T-helper 9 cell (primary cell): ENCODE measurements at places on chromosomes 7 and 10.

DNA sequence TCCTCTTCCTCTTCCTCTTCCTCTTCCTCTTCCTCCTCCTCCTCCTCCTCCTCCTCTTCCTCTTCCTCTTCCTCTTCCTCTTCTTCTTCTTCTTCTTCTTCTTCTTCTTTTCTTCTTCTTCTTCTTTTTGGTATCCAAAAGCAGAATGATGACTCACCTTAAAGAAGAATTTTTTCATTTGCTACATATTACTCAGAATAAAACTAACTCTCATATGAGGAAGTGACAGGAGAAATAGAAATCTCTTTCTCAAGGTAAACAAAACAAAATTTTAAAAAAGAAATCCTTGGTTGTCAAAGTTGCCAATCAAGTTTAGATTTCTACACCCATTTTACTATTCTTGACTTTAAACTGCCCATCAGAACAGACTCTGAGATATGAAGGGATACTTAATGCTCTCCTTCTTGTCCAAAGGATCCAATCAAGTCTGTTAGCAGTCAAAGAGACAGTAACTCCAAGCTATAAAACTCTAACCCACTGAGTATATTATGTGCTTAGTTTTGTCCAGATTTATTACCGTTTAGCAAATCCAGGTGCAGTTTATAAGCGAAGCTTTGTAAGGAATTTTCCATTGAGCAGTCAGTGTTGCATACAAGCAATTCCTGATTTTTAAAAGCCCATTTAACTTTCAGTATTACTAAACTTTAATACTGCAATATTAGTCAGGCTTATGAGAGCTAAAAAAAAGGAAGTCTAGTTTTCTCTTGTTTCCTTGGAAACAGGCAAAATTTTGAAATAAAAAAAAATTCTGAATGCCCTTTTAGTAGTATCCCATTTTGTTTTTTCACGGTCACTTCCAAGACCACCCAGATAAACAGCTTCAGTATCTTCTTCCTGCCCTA is 43.1 kb upstream of the SNX13 start:
- DNase-seq = no peak

DNA sequence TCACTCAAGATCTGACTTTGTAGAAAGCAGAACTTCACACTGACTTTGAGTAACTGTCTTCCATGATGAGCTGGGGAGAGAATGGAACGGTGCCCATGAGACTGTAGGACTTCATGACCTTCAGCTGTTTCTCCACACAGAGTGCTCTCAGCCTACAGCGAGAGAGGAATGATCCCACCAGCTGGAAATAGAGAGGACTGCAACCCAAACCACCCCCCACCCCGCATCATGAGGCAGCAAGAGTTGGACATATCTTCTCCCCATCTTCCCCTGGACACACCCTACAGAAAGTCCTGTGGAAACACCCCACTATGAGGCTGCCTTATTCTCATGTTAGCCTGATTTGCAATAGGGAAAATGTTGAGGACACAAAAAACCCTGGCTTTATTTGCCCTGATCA is 312.5 kb downstream of the PAXIP1 start:
- DNase-seq = no peak

DNA sequence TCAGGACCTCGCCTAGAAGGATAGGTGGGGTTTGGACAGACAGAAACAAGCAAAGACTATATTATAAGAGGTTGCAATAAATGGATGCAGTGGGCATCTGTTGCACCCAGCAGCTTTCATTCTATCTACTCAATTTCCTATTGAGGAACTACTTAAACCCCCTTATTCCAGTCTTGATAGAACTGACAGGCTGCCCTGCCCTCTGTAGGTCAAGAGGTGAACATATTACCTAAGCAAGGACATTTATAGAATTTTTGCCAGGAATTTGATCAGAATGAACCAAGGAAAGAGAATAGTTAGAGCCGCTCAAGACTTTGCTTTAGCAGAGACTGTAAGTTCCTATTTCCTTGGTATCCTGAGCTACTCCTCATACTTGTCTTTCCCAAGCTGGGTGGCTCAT is 9.5 kb downstream of the VTI1A start:
- no peak for DNase-seq

DNA sequence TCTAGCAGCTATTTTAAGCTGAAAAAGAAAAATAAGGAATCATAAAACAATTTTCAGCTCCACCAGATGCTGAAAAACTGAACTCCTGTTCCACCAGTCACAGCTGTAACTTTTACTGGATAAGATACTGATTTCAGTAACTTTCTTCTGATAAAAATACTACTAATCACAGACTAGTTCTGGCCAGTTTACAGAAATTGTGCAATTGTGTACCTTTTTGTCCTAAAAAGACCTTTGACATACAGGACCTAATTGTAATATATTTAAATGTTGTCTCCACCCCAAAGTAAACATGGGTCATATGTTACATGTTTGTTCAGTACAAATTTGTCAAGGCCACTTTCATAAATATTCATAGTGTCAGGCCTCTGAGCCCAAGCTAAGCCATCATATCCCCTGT is 27.1 kb upstream of the PIP start:
- no peak for DNase-seq

- no peak for DNase-seq
These were observed 2.6 kb upstream of the ACTR3C start for GRCh38 chr7:150325901-150326300.

GRCh38 chr10:11294831-11295450 is 277.3 kb downstream of the CELF2 start:
- no peak for DNase-seq

DNA sequence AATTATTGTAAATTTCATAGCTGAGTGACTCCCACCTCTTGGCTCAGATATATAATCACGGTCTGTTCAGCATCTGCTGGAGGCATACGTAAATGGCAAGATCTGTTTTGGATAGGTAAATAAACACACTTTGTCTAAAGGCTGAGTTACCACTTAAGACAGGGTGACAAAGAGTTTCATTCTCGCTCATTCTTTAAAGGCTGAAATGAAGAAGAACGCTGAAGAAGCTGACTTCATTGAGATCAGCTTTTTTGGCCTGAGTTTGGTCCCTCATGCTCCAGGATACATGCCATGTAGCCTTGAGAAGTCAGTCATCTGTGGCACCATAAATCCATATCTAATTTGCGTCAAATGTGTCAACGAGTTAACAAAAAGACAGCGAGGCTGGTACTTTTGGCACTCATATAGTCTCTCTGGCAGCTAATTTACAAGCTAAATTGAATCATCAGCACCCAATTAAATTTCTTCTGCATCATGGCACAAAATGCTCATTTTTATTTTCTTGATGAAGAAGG is 309.9 kb downstream of the GPAM start:
- no peak for DNase-seq

GRCh38 chr7:106294334-106294733 is 9.6 kb upstream of the NAMPT start:
- DNase-seq = no peak
